Cardiac septum (tissue), 1 donor: ENCODE measurements at places on chromosomes 6 and 20.

DNA sequence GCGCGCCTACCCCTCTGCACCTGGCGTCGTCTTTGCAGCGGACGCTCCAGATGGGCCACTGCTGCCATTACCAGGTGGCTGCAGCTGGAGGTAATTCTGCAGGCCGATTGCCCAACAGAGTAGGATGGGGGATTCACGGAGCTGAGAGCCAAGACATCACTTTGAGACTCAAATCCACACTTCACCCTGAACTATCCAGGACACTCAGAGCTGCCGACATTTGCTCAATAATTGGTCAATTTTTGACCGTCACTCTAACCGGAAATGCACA is 694.9 kb upstream of the FLRT3 start:
- no peak for DNase-seq

DNA sequence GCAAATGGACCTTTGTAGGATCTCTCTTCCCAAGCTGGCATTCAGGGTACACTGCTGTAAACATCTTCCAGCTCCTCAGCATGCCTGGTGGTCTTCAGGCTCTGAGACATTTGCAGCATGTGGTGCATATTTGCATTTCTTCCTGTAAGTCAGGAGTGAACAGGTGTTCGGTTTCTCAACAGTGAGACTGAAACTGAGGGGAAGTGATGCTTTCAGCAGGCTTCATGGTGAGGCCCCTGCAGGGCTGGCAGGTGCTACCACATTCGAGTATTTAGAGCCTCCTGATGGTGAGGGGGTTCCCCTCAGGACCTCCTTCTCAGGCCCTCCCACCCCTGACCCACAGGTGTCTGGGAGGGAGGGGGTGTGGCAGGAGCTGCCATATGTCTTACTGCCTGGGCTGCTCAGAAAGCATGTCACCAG is 15.1 kb downstream of the MYBL2 start:
- DNase-seq = no peak

- DNase-seq = no peak
Observed at GRCh38 chr20:60407938-60408337, 449.7 kb downstream of the CDH26 start.

- DNase-seq = no peak
Observed at GRCh38 chr6:12277386-12277785, 12.8 kb upstream of the EDN1 start.

DNA sequence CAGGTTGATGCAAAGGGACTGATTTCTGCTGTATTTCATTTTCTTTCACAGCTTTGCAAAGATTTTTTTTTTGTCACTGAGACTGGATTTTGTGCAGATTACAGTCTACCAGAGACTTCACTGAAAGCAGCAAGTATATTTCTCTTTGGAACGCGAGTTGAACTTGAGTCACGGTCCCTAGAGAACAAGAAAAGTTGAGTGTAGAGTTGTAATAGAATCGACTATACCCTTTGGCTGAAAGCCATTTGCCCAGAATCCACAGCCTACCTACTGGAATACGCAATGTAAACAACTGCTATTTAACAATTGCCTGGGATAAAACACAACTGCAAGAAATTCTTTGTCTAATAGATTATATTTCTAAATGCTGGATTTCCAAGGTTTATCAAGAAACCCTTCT is 520.6 kb downstream of the HDGFL1 start:
- DNase-seq = no peak

GRCh38 chr20:4051413-4052138 is 36.2 kb upstream of the RNF24 start:
- no peak for DNase-seq

GRCh38 chr6:18293076-18293904 is 29.0 kb upstream of the DEK start:
- DNase-seq = no peak

DNA sequence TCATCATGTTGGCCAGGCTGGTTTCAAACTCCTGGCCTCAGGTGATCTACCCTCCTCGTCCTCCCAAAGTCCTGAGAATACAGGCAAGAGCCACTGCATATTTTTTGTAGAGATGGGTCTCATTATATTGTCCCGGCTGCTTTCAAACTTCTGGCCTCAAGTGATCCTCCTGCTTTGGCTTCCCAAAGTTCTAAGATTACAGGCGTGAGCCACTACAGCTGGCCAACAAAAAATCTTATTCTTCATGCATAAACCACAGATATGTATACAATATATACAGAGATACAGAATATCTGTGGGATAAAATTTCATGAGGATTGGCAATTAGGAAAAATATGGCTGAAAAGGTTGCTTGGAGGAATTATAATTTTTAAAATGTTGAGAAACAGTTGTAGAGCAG is 49.9 kb downstream of the SLC35A1 start:
- DNase-seq = no peak

DNA sequence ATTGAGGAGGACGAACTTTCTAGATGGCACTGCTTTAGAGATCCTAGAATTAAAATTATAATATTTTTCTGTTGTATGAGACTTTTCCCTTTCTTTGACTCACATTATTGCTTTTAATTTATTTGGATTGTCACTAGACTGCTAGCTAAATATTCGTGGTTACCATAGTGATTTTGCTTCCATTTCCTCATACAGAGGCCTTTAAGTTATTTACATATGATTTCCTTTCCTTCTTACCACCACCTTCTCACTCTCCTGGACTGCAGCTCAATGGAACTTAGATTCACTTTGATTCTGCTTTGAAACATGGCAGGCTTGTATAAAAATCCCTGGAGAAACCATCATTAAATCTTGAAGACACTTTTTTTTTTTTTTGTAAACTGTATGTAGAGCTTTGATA is 222.9 kb downstream of the LAMA2 start:
- no peak for DNase-seq

GRCh38 chr20:24379484-24379927 is 89.9 kb upstream of the SYNDIG1 start:
- no peak for DNase-seq

- DNase-seq = no peak
Observed at GRCh38 chr20:40868551-40869217, 159.9 kb upstream of the TOP1 start.

DNA sequence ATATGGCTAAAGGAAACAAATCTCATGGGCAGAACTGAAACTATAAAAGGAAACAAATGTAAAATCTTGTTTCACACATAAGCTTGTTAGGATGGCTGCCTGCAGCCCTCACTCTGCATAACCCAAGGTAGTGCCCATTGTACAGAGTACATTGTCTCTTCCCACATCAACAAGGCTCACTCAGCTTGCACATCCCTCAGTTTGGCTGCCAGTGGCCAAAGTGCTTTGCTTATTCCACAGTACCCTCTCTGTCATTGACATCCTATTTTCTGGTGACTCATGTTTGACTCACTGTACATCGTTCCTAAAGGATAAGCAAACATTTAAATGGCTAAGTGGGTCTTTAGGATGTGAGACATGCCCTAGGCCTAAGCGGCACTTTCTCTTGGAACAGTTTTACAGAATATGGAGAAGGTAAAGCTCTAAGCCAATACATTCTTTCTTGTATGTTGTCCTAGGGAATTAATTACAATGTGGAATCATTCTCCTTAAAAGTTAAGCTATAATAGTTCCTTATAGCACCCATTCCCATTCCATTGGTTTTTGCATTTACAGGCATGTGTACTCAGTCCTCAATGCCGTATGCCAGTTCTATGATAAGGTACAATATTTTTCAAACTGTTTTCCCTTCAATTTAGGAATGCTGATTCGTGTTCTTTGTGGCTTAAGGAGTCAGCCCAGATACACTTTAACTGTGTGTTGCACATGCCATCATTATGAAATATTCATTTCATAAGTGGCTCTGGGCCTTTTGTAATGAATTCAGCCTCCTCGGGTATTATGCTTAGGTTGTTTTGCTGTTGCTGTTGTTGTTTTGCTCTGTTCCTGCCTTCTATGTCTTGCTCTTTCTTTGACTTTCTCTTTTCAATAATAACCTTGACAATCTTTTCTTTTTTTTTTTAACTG is 5.5 kb downstream of the ANKEF1 start:
- no peak for DNase-seq

GRCh38 chr20:50715694-50716093 is 15.7 kb upstream of the PARD6B start:
- DNase-seq = no peak

DNA sequence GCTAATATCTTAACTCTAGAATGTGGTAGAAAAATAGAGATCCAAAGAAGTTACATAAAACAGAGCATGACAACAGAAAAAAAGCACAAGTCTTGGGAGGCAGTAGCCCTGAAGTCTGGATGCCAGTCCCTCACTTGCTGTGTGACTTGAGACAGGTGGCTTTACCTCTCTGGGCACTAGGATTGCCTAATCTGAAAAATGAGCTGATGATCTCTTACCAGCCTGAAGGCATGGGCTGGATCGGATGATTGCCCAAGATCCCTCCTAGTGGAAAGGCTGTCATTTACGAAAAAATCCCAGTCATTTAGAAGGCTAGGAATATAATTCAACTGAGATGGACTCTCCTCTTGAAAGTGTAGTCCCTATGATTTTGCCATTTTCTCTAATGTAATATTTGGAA is 10.9 kb upstream of the GCM1 start:
- no peak for DNase-seq

DNA sequence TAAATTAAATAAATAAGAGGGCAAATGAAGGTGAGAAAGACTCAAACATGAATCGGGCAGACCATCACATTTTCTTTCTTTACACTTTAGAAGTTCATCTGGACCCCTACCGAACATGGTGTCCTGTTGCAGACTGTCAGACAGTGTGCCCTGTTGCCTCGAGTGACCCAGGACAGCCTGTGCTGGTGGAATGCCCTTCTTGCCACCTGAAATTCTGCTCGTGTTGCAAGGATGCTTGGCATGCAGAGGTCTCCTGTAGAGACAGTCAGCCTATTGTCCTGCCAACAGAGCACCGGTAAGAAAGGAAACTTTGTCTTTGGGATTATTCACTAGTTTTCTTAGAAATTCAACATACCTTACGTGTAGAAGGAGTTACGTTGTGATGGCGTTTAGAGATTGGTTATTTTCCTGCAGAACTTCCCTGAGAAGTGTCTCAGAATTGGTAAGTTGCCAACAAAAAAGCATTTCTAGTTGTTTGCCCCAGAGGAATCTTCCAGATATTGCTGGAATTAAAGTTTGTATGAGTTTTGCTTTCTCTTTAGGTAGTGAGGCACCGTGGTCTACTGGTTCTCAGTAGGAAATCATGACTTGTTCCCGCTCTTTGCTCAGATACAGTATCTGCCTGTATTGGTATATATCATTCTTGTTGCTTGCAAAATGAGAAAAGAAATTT is 70.1 kb downstream of the RNF144B start:
- no peak for DNase-seq

DNA sequence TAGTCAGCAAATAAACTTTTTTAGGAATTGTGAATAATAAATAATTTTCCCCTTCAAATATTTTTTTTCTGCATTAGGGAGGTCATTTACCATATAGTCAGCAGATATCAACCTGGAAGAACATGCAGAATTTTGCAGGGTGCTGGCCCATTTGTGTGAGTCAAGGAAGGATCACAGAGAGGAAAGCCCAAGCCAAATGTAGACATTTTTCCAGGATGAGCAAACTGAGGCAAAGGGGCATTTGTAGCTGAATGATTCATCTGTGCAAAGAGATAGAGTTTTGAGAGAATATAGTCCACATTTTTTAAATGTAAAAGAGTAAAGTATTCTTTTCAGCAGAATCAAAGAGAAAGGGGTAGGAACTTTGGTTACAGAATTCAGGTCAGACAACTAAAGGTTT is 555.5 kb upstream of the MARCKS start:
- DNase-seq = no peak

DNA sequence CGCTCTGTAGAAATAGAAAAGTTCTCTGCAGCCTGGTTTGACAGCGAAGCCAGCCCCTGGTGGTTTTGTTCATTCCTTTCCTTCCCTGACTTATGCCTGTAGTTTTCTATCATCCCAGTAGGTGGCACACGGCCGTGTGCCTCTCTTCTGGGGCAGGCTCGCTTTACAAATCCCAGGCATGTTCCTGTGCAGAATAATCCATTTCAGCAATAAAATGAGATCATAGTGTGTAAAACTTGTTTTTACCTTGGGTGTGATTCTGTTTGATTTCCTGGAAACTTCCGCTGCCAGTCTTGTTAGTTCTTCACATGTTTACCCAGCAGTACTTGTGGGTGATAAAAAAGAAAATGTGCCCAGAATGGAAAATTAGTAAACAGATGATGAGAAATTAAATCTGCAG is 7.4 kb upstream of the INSM1 start:
- no peak for DNase-seq

DNA sequence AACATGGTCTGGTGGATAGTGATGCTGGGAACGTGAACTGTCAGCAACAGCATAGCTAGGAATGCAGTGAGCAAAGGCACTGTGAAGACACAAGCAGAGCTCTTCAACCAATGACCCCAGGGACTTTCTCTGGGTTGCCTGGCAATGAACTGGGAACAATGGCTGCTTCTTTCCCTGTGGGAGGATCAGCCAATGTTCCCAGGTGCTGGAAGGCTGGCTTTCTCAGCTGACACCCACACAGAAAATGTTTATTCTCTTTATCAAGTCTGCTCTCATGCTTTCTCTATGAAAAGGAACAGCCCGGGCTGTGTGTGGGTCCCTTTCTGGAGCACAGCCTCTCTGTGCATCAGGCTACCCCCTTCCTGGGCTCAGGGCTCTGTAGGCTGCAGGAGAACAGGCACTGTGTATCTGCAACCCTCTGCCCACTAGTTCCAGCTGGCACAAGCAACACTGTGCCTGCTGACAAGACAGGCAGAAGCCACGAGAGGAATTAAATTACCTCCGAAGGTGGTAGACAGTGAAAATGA is 54.2 kb downstream of the HFE start:
- no peak for DNase-seq

- DNase-seq = no peak
Observed at GRCh38 chr20:6028818-6029217, 25.0 kb downstream of the LRRN4 start.

GRCh38 chr20:6269168-6269873 is 146.5 kb upstream of the FERMT1 start:
- no peak for DNase-seq

DNA sequence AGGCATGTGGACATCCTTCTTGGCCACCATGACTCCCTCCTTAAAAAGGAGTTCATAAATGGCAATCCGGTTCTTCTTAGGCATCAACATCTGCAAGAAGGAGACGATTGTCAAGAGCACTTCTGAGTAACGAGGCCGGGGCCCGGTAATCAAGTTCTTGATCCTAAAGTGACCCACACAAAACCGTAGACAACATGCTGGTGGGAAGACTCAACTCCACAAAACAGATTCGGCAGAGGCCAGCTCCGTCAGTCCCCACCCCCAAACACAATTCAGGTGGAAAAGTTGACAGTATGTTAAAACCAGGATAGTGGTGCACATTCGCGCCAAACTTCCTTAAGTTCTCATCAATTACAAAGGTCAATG is 754 bp downstream of the RPS10 start:
- no peak for DNase-seq

DNA sequence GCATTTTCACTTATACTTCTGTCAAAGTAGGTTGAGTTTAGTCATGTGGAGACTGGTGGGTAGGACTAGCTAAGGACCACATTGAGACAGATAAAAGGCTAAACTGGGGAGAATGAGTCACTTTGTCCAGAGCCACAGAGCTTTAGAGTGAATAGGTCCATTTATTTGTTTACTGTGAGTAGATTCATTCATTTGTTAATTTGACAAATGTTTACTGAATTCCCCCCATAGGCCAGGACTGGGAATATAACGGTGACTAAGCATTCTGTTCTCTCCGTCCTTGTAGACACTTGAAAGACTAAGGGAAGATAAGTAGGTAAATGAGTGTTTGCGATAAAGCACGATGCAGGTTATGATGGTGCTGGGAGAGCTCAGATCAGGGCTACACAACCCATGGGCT is 699.7 kb upstream of the ID4 start:
- no peak for DNase-seq

- DNase-seq = no peak
Observed at GRCh38 chr6:21885532-21886114, 292.1 kb downstream of the SOX4 start.
